ELR (cell line): ENCODE measurements at places on chromosomes 3 and 15.

DNA sequence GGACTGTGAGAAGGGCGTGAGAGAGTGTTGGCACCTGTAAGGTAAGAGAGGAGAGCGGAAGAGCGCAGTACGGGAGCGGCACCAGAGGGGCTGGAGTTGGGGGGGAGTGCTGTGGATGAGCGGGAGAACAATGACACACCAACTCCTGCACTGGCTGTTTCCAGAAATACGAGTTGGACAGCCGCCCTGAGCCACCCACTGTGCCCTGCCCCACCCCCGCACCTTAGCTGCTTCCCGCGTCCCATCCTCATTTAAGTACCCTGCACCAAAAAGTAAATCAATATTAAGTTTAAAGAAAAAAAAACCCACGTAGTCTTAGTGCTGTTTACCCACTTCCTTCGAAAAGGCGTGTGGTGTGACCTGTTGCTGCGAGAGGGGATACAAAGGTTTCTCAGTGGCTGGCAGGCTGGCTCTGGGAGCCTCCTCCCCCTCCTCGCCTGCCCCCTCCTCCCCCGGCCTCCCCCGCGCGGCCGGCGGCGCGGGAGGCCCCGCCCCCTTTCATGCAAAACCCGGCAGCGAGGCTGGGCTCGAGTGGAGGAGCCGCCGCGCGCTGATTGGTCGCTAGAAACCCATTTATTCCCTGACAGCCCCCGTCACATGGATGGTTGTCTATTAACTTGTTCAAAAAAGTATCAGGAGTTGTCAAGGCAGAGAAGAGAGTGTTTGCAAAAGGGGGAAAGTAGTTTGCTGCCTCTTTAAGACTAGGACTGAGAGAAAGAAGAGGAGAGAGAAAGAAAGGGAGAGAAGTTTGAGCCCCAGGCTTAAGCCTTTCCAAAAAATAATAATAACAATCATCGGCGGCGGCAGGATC, at the start of gene SOX2:
TSS of gene SOX2 (plus strand) at position 601 of the 811 bp plus-strand sequence. CDS start 436 bp downstream, outside the sequence.
- DNase-seq, result no peak

DNA sequence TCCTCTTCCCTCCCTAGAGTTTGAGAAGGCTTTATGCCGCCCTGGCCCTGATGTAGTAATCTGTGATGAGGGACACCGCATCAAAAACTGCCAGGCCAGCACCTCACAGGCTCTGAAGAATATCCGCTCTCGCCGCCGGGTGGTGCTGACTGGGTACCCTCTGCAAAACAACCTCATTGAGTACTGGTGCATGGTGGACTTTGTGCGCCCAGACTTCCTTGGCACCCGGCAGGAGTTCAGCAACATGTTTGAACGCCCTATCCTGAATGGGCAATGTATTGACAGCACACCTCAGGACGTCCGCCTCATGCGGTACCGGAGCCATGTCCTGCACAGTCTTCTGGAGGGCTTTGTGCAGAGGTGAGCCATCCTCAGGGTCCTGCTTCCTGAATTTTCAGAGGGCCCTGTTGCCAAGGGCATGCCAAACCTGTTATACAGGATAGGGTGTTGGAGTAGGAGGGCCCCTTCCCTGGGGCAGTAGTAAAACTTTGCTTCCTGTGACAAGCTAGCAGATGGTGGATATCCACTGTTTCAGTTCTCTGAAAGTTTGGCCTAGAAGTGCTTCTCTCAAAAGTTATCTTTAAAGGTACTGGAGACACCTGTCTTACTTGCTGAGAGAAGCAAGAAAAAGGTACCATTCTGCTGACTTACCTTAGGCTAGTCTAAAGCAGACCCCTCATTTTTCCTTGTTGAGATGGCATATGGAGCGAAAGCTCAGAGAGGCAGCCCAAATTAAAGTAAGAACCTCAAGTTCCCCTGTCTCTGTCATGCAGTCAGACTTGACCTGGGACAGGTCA, 33.7 kb upstream of the TEX264 start:
- no peak for DNase-seq

DNA sequence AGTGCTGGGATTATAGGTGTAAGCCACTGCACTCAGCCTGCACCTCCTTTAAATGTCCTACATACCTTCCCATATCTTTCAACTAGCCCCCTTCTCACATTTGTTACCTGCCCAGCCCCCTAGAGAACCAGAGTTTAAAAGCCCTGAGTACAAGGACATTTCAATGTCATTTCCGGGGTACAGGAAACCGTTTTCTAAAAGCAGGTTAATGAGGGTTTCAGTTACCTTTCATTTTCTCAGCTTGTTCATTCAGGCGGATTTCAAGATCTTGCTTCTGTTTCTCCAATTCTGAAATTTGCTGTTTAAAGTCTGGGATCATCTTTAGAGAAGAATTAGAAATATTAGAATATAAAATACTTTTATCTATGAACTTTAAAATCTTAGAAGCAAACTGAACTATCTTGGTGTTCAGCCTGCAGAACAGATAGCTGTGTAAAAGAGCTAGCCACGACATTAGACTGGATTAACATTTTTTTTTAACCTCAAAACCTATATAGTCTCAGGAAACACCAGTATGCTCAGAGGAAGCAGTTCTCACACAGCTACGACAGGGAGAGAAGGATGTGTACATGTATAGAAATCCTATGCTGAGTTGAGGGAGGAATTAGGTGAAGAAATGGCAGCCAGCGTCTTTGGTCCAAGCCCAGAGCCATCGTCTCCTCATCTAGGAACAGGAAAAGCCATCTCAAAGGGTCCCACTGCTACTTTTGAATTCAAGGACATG, 29.9 kb upstream of the GNB5 start:
- no peak for DNase-seq

DNA sequence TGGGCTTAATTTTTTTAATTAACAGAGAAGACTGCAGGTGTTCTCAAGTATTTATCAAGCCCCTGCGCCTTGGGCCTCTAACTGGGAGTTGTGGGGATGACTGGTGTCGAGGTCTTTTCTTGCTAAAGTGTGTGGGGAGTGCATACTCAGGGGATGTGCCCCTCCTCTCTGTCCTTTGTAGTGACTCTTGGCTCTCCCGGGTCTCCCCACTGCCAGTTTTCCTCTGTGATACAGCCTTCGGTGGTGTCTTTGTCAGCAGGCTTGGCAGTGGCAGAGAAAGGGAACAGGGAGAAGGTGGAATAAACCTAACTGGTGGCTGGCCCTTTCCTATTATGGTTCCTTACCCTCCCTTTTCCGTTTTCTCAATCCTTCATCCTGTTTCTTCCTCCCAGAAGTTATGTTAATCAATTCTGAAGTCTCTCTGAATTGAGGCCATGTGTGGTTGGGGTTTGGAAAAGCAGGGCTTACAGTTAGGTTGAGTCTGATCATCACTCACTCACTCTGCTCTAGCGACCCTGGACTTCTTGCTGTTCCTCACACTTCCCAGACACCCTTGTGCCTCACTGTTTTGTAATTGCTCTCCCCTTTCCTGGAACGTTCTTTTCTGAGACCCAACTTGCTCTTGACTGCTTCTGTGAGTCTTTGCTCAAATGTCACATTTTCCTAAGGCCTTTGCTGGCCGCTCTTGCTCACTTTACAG, 158.1 kb downstream of the PTPRG start:
- no peak for DNase-seq

GRCh38 chr3:150073513-150073912, 102.8 kb upstream of the PFN2 start:
- DNase-seq, result peak; percentile 87

DNA sequence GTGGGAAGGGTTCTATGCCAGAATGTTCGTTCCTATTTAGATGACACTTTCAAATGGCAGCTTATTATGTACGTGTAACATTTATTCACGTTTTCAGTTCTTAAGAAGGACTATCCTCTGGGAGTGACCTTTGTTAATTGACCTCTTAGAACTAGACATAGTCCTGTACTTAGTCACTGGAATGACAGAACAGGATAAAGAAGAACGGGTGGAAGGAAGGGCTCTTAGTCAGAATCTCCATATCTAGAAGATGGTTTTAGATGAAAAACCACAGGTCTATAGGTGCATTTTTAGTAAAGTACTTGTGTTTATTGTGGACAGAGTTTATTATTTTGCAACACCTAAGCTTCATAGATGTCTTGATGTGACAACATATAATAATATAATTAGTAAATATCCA, 6.5 kb downstream of the METTL6 start:
- DNase-seq, result peak; percentile 83

DNA sequence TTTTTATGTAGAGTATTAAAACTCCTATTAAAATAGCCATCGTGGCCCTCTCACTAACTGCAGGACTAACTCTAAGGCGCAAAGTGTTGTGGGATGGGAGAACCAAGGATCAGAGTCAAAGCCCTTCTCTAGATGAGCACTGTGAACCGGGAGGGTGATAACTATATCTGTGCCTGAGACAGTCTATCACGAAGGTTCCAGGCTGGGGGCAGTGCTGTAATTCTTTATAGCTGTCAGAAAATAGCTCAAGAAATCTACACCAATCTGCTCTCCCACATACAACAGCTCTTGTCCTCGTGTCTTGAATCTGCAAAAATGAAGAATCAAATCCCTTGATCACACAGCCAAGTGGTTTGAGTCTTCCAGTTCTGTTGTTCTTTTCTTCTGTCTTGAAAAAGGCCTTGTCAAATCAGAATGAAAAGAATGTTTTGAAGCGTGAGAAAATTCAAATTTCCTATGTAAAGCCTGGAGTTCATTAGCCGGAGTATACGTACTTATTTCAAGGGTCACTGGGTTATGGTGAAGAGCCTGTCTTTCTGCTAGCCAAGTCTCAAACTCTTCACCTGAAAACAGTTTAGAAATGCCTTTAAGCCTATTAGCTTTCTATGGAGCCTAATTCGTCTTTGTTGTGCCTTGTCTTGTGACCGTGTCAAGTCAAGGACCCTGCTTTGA, 185.3 kb upstream of the NECTIN3 start:
- DNase-seq, result no peak

DNA sequence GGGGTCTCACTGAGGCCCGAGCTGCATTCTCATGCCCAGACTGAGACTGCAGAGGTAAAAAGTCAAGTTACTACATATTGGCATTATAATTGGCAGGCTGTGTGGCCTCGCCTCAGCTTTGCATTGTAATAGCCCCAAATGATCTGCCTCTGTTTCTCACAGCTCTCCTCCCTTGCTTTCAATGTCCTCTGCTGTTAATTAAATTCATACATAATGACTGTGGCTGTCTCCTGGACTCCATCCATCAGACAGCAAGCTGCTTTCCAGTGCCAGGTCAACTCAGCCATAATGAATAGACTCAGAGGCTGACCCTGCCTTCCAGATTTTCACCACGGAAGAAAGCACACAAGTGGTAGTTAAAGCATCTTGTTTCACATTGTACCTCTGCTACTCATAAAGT, 7.6 kb upstream of the RTP4 start:
- DNase-seq, result no peak

- no peak for DNase-seq
Observed at GRCh38 chr15:99906311-99906710, 173.1 kb upstream of the LYSMD4 start.

GRCh38 chr3:9881441-9881840, 1.4 kb upstream of the CIDEC start:
- DNase-seq, result no peak

DNA sequence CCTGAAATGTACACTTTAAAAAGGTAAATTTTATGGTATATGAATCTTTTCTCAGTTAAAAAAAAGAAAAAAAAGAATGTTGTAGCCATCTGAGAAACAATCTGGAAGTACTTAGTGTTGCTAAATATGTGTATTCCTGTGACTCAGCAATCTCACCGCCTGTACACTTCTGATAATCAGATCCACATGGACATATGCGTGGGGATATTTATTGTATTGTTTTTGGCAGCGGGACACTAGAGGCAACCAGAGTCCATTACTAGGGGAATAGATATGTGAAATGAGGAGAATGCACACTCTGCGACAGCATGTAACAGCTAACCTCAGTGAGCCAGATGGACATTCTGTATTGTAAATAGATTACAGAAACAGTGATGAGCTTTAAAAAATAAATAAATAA, 65.4 kb downstream of the AQP9 start:
- peak; percentile 67 for DNase-seq

DNA sequence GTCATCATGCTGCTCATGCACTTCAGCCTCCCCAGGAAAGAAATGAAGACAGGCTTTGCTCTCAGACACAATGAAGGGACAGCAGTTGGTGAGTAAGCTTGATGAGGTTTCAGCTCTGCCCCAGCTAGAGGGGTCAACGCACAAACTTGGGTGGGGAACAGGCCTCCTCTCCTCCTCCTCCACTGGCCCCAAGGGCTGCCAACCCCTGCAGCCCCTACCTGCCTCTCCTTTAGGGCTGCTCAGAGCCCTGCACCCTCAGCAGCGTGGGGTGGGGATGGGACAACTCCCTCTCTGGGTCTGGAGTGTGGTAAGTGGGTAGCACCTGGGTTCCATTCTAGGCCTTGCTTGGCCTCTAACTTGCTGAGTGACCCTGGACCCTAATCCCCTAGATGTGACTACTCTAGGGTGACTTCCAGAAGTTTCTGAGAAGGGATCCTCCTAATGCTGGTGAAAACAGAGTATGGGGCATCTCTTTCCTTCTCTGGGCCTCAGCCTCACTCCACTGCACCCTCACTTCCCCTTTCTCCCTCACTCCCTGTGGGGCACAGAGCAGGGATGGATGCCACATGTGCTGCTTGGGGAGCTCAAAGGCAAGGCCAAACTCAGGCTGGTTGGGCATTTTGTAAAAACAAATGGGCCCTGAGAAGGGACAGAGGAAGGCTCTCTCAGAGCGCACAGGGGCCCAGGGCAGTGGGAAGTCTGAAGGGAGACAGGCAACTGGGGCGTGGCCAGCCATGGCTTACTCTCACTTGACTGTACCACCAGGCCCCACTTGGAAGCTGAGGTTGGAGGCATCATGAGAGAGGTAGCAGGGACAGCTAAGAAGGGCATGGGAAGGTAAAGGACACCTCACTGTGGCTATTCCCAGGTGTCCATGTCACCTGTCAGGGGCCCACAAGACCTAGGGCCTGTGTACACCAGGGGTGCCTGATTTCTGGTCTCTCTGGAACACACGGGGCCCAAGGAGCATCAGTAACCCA, 64.0 kb downstream of the SYNM start:
- no peak for DNase-seq

GRCh38 chr15:31267161-31268107, 59.2 kb upstream of the KLF13 start:
- DNase-seq, result no peak

DNA sequence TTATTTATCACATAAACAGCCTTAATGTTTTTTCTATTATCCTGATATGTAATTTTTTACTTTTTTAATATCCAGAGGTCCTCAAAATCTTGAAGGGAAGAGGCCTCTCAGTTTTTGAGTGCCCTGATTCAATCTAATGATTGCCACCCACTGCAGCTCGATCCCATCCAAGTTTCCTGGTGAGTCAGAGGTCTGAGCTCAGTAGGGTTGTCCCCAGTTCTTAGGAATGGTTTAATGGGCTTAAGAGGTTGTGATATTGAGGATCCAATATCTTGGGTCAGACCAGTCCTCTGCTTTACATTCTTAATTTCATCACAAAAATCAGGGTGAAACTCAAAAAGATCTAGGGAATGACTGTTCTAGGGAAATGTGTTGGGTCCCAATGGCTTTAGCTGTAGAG, 238.5 kb downstream of the NSUN3 start:
- DNase-seq, result no peak

- peak; percentile 9 for DNase-seq
Observed at GRCh38 chr15:99909592-99910295, 176.5 kb upstream of the LYSMD4 start.

- DNase-seq, result peak; percentile 36
Observed at GRCh38 chr3:30462721-30463470, 143.5 kb upstream of the TGFBR2 start.
